ENCODE measurements at places on chromosomes 2 and 18.

GRCh38 chr2:79004680-79005079, 20.8 kb upstream of the REG3G start:
- DNase-seq: no peak

GRCh38 chr2:221166292-221166691, 405.8 kb downstream of the EPHA4 start:
- DNase-seq: no peak

DNA sequence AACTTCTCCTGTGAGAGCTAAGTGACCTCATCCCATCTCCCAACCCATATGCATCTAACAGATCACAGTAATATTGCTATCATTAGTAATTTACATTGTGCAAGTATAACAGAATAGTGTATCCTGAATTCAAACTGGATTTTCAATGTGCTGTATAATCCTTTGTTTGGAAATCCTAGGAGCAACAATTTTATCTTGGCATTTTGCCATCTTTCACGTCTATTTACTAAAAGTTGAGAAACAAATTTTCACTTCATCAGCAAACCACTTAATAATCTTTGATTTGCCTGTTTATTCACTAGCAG, 3.8 kb downstream of the HNRNPLL start:
- no peak for DNase-seq

- no peak for DNase-seq
Measured at GRCh38 chr2:207854484-207855440, 85.1 kb upstream of the FZD5 start.

DNA sequence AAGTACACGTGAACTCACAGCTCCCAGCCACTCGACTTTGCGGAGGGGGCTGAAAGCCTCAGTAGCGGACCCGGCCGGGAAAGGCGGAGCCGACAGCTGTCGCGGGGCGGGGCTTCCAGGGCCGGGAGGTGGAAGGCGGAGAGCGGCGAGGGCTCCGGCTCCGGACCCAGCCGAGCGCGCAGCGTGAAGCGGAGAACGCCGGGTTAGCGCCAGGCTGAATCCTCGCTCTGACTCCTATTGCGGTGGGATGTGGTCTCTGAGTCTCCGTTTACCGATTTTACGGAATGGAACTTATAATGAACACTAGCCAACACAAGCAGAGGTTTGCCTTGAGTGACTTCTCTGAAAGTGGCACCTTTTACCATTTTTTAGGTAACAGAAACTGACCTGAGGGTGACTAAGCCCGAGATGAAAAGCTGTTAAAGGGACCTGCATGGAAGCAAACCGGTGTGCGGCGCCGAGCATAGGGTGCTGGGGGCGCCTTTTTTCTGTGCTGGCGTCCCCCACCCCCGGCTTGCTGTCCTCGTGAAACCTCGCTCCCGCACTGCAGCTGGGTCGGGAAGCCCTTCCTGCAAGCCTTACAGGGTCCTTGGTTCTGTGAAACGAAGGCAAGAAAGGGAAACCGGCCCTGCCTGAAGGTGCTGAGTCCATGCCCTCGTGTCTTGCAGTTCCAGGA, 72.9 kb downstream of the EN1 start:
- DNase-seq: no peak

- DNase-seq: no peak
Measured at GRCh38 chr2:111030260-111030891, 90.3 kb upstream of the BCL2L11 start.

GRCh38 chr2:217065695-217066405, 206.0 kb upstream of the TNP1 start:
- DNase-seq: no peak

- DNase-seq: no peak
Measured at GRCh38 chr18:45522371-45522770, 92.9 kb upstream of the SLC14A2 start.

- no peak for DNase-seq
Measured at GRCh38 chr2:161946489-161947107, 127.4 kb downstream of the DPP4 start.

- no peak for DNase-seq
Measured at GRCh38 chr18:60019463-60019840, 119.7 kb downstream of the PMAIP1 start.

DNA sequence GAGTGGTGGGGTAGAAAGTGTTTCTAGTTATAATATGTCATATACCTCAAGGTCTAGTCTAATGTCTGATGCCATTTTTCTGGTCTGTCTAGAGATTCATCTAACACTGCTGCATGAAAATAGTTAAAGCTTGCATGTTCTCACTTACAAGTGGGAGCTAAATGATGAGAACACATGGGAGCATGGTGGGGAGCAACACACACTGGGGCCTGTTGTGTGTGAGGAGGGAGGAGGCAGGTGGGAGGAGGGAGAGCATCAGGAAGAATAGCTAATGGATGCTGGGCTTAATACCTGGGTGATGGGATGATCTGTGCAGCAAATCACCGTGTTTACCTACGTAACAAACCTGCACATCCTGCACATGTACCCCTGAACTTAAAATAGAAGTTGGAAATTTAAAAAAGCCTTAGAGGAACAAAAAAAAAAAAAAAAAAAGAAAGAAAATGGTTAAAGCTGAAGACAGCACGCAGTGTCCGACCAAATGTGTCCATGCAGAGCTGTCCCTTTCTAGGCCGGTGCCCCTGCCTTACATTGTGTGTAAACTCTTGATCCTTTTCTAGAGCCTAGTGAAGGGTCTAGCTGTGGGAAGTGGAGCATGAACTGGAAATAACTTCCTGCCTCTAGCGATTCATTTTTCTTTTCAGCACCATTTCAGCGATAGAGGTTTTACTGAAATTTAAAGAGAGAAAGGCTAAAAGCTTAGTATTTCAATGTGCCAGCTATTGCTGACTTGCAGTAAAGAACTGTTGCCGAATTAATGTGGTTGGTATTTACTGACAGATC, 94.0 kb downstream of the FMNL2 start:
- no peak for DNase-seq

GRCh38 chr2:147076634-147077033, 768.2 kb upstream of the ACVR2A start:
- no peak for DNase-seq

DNA sequence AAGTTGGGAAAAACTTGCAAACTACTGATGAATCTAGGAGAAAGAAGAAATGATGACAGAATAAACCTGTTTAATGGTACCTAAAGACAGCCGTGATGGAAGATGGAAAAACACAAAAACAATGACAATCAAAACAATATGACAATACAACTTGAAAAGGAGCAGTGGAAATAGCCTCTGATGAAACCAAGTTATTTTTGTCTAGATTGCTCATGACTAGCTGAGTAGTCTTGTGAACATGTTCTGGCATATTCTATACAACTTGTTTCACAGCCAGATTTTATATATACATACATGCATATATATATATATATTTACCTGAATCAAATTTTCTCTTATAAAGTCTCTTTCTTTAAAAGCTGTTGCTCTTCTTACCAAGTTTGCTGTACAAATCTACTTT, 439.1 kb downstream of the TGIF1 start:
- DNase-seq: no peak

DNA sequence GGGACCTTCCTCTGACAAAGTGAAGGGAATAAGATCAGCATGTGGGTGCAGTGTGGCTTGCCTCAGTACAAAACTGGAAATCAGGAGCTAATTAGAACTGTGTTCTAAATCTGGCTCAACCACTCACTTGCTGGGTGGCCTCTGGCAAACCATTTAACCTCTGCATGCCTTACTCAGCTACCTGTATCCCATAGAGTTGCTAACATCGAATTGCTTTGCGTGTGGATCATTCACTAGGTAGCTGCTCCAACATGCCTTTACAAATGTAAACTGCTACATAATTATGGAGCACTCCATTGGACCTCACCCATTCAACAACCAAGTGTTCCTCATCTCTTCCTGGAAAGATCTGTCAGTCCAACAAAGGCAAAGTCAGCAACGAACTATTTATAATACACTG, 19.0 kb downstream of the PLEKHM3 start:
- DNase-seq: no peak

GRCh38 chr2:190254063-190254850, 65.4 kb downstream of the HIBCH start:
- no peak for DNase-seq

- DNase-seq: no peak
Measured at GRCh38 chr2:215382011-215382410, 53.9 kb downstream of the FN1 start.

All from NCI-H2081 treated with DMSO at 0.1 percent for 48 hours (cell line).